Activated CD4-positive, alpha-beta T cell treated with anti-CD3 and anti-CD28 coated beads, Interleukin-2, amount 50 U/mL, for 1 hour (primary cell): ENCODE measurements at places on chromosomes 4 and X.

GRCh38 chrX:155023907-155024833, 1.6 kb upstream of the F8 start:
- no peak for DNase-seq

GRCh38 chr4:88264336-88264735, 20.0 kb downstream of the PPM1K start:
- DNase-seq, result no peak

GRCh38 chr4:4477796-4478195, 64.1 kb downstream of the STX18 start:
- DNase-seq, result no peak

GRCh38 chrX:720825-721224, 90.2 kb downstream of the SHOX start:
- DNase-seq, result no peak

- no peak for DNase-seq
Measured at GRCh38 chr4:83783215-83783614, 247.3 kb downstream of the GPAT3 start.

DNA sequence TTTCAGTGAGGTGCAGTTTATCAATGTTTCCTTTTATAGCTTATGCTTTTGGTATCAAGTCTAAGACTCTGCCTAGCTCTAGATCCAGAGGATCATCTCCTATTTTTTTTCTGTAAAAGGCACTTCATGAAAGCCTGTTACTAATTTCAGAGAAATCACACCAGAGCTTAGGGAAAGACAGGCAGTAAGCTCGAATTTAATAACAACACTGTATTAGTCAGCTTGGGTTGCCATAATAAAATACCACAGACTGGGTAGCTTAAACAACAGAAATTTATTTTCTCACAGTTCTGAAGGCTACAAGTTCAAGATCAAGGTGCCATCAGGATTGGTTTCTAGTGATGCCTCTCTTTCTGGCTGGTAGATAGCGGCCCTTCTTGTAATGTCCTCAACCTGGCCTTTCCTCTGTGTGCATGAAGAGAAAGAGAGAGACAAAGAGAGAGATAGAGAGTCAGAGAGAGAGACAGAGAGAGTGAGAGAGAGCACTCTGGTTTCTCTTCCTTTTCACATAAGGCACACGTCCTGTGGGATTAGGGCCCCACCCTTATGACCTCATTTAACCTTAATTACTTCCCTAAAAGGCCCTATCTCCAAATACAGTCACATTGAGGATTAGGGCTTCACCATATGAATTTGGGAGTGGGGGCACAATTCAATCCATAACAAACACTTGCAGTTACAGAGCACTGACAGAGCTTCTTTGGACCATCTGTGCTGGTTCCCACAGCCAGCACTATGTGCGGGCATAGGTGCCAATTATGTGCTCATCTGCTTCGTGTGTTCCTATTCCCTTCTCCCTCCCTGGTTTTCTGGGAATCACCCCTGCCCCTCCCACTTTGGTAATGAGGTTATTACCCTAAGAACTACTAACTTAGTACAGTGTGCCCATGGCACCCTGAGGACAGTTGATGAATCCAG, 114.8 kb upstream of the MED14 start:
- no peak for DNase-seq

DNA sequence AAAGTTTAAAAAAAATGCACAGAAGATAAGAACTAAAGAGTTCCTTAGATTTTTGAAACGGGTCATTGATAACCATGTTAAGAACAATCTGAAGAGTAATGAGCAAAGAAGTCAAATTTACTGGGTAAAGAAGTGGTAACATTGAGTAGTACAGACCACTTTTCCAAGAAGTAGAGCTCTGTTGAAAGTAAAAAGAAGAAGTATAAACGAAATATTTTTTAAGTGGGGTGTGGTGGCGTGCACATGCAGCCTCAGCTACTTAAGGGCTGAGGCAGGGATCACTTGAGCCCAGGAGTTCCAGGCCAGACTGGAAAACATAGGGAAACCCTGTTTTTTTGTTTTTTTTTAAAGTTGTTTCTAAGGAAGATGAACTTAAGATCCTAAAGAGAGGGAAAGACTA, 68.5 kb downstream of the UBA6 start:
- no peak for DNase-seq

- DNase-seq, result no peak
Measured at GRCh38 chrX:134929808-134930207, 61.0 kb upstream of the SMIM10 start.
